ENCODE measurements at places on chromosomes 1 and 21. TPM values are rescaled to one million over a fixed set of nuclear protein-coding genes. Genes with fewer than 3 reads are reported as not detected.

Gene WDR64
- total RNA-seq: 0.17 TPM

DNA sequence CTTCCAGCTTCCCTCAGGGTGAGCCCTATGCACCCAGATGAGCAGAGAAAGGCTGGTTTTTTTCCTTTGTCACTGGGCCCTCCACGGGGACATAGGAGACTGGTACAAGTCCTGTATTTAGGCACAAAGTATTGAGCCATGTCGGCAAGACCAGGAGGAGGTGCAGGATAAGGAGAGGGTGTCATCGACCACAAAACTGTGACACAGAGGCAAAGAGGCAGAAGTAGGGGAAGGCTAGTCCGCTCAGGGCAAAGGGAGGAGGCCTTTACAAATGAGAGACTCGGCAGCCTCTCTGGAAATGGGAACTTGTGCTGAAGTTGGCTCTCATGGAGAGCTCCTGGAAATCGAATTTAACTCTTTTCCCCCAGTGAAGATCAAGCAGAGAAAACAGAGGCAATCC, 70.7 kb upstream of the CAMK1G start:
- no peak for DNase-seq

DNA sequence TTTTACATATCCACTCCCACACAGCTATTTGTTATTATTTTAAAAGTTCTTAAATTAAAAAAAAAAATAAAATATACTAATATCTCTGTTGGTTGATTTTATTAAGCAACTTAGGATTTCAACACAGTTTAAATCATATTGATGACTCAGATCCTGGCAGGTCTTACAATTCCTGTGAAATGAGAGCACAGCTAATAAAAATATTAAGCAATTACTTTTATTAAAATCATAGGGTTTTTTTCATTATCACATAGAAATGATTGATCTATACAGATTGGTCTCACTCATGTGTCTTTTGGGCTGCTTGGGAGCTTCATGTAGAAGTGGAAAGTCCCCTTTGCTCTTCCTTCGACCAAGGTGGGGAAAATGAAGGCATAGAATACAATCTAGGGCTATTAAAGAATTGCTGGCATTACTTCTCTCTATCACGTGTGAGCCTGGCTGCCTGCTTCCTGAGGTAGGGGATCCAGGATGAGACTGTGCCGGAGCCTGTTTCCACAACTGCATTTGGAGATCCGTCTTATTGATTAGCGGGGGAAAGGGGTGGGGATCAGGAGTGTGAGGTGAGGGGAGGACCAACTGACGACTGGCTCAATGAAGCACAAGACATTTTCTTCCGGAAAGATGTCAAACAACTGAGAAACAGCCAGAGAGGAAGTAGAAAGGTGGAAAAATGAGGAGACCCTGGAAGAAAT, 858.0 kb downstream of the USP25 start:
- peak; percentile 77 for DNase-seq

DNA sequence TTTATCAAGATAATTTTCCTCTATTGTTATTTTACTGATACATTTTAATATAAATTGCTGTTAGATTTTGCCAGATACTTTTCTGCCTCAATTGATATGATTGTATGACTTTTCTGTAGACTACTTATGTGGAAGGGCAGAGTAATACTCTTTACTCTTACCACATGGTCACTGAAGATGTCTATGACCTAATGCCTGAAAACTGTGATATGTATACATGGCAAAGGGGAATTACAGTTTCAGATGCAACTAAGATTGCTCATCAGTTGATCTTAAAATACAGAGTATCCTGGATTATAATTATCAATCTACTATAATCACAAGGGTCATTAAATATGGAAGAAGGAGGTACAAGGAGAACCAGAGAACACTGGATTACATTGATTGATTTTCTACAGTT, 1528.0 kb downstream of the BRINP3 start:
- no peak for DNase-seq

Gene UBL4B
- not detected for total RNA-seq

Gene KRTAP25-1
- not detected for total RNA-seq

Gene DNAH14
- total RNA-seq: 9.2 TPM

Gene CHAF1B
- total RNA-seq: 2.2 TPM

DNA sequence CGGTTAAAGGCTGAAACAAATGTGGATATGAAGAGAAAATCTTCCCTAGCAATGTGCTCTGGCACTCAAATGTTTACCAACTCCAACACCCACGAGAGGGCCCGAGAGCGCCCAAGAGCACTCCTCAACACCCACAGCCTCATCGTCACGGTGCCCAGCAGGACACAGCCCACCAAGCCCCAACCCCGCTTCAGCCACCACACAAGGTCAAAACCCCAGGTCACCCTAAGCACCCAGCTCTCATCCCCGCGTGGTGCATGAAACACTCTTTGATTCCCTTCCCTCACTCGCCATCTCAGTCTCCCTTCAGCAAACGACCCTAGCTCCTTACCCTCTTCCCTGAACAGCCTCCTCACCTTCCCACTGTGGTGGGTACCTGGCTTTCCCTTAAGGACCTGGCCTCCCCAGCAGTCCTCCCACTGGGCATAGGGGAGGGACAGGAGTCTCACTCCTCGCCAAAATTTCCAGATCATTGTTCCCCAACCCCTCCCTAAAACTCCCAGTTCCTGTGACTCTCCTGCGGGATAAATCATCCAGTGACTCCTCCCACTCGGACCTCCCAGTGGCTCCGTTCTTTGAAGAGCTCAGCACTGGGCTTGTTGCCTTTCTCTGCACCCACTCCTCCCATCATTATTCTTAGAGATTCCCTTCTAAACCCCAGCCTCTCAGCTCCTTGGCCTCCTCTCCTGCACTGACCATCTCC, 170.4 kb upstream of the SYT6 start:
- DNase-seq: no peak

DNA sequence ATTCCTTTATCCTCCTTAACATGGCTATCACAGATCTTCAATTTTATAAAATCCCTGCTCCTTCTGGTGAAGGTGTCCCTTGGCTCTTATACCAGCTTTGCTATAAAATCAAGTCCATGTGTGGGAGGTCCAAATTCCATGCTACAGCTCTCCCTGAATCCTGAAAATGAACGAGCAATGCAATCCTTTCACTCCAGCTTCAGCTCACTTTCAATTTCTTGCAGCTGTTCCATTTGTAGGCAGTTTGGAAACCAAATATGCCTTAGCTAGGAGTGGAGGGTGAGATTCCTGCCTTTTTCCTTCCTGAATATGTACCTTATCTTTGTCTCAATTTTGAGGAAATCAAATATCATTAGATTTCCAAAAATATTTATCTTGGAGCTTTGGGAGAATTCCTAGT, 402.6 kb downstream of the TTLL7 start:
- DNase-seq: no peak

Gene GREM2
- not detected for total RNA-seq

GRCh38 chr1:109664671-109665070, 3.2 kb upstream of the GSTM2 start:
- DNase-seq: no peak

- DNase-seq: no peak
Observed at GRCh38 chr1:29330856-29331255, 94.5 kb downstream of the PTPRU start.

DNA sequence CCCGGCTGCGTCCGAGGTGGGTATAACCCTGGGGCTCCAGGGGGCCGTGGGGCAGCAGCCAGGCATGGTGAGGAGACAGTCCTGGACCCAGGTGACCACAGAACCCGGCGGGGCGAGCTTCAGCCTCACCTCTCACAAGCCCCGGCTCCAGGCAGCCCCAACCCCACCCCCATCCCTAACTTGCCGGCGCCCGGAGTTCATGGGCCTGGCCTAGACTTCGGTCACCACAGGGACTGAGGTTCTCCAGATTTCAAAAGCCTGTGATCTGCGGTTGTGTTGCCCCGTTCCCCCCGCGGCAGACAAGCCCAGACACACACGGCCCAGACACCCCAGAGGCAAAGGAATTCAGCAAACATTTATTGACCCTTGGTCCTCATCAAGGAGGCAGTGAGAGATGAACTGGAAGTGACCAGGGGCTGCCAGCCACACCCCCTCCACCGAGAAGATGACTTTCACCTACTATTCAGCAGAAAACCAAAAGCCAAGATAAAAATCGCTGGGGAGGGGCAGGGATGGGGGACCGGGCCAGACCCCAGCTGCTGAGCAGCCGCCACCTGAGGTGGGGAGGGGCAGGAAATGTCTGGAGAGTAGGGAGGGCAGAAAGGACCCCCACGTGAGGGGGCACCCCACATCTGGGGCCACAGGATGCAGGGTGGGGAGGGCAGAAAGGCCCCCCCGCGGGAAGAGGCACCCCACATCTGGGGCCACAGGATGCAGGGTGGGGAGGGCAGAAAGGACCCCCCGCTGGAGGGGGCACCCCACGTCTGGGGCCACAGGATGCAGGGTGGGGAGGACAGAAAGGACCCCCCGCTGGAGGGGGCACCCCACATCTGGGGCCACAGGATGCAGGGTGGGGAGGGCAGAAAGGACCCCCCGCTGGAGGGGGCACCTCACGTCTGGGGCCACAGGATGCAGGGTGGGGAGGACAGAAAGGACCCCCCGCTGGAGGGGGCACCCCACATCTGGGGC, 3.9 kb downstream of the HES4 start:
- no peak for DNase-seq

DNA sequence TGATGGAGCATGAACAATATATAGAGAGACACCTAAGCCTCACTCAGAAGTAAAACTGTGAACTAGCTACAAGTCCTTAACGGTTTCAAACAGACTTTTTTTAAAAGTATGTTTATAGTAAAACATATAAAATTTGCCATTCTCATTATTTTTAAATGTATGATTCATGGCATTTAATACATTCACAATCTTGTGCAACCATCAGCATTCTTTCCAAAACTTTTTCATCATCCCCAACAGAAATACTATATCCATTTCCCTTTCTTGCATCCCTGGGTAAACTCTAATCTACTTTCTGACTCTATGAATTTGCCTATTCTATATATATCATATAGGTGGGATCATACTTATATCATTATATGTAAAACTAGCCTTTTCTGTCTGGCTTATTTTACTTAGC, 25.5 kb downstream of the EVI5 start:
- DNase-seq: no peak

Gene GBP6
- total RNA-seq: not detected

Gene ACTRT2
- total RNA-seq: not detected

Gene LENEP
- total RNA-seq: not detected

Gene PAPPA2
- total RNA-seq: under 0.01 TPM

DNA sequence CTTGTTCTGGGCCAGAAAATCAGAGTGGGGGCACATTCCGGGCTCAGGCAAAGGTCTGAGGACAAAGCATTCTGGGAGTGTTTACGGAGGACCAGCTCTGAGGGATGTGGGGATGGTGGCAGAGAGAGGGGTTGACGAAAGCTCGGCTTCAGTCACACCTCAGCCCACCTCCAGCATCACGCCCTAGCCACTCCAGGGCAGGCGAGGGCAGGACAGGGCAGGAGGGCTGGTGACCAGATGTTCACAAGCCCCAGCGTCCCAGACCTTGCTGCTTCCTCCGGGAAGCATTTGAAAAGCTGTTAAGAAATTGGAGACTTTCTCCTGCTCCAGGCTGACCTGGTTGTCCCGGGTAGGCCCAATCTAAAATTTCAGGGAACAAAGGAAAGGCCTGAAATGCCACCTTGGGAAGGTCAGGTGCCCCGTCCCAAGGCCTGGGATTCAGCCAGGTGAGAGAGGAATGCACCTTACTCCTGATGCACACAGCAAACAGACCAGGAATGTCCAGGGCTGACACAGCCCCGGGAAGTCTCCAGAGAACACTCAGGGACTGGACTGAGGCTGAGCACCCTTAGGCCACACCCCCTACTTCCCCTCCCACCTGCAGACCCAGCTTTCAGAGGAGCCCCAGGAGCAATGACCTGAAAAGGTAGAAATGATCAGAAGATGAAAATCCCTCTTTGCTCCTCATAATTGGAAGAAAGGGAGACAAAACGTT, 71.9 kb upstream of the KLHDC7A start:
- no peak for DNase-seq

Gene CYP4A11
- not detected for total RNA-seq

DNA sequence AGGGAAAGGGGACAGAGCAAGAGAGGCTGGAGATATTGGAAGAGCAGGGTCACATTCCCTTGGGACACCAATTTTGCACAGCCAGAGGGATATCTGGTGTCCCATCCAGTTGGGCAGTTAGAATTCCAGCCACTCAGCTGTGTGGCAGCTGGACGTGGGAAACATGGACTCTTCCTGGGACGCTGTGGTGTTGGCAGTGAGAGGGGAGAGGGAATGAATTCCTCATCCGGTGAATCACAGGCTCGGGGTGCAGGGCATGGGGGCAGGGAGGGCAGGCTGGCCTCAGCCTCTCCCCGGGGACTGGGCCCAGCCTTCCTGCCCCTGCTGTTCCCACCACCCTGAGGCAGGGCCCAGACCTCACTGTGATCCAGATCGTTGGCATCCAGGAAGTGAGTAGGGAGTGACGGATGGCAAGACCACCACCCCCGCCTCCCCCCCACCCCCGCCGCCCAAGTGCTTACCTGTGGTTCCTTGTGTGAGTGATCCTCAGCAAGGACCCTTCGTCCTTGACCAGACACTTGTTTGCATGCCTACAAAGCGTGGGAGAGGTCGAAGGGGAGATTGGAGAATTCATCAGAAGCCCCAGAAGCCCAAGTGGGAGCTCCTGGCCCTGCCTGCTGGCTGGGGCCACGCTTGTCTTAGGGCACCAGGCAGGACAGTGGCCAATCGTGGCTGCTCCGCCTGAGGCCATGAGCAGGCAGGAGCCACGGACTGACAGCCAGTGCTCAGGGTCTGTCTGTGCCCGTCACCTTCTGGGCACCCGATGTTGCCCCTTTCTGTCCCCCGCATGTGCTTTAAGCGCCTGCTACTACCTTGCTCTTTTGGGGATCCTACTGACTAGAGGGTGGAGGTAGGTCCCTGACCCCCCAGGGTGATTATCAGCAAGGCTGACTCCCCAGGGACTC, 8.7 kb downstream of the WNT3A start:
- no peak for DNase-seq

GRCh38 chr1:198771563-198772153, 132.8 kb downstream of the PTPRC start:
- DNase-seq: peak; percentile 86

GRCh38 chr1:162861625-162862024, 650 bp upstream of the CCDC190 start:
- DNase-seq: no peak

- DNase-seq: peak; percentile 95
Observed at GRCh38 chr1:175548774-175549173, 194.6 kb downstream of the TNR start.

DNA sequence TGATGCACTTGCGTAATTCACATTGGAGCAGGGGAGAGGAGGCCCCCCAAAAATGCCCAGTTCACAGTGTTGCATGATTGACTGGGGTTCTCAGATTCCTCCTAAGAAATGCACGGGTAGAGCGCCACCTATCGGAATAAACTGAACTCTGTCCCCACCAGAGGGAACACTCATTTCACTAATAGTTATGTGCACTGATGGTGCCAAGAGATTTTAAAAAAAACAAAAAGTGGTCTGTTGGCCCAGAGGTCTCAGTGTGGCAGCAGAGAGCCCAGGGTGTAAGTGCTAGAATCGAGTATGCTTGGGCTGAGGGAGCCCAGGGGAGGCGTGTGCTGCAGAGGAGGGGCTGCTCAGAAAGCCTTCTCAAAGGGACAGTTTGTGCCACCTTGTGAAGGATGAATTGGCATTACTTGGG, 6.9 kb downstream of the PINK1 start:
- DNase-seq: peak; percentile 81

Gene BPNT1
- total RNA-seq: 42.4 TPM

Measured in dermis blood vessel endothelial cell (primary cell).